ENCODE measurements at places on chromosomes 3 and 15.

DNA sequence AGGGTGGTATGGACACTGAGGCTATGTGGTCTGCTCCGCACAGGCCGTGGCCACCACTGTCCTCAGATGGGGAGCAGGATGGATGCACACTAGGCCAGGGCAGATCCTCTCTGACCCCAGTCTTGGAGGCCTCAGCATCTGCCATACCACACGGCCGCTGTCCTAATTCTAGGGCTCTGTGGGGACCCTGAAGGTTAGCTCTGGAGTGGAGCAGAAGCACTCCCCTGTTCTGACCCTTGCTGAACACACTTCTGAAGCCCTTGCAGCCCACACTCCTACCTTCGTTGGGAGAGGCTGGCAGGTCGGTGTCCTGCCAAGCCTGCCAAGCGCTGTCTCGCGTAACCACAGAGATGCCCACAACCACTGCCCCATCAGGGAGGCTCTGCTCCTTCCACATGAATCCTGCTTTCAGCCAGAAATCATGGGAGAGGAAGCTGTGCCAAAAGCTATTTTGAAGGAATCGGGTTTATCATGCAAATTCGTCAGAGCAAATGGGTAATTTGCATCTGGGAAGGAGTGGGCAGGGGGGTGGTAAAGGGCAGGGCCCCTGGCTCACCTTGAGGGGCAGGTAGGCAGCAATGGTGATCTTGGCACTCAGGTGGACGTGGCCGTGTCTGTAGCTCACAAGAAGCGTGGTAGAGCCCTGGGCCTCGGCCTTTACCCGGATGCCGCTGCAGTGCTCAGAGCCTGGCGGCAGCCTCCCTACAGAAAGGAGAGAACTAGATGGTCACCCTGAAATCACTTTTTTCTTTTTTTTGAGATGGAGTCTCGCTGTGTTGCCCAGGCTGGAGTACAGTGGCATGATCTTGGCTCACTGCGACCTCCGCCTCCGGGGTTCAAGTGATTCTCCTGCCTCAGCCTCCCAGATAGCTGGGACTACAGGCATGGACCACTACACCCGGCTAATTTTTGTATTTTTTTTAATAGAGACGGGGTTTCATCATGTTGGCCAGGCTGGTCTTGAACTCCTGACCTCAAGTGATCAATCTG lies 54.4 kb downstream of the NUP210 start:
- no peak for DNase-seq

DNA sequence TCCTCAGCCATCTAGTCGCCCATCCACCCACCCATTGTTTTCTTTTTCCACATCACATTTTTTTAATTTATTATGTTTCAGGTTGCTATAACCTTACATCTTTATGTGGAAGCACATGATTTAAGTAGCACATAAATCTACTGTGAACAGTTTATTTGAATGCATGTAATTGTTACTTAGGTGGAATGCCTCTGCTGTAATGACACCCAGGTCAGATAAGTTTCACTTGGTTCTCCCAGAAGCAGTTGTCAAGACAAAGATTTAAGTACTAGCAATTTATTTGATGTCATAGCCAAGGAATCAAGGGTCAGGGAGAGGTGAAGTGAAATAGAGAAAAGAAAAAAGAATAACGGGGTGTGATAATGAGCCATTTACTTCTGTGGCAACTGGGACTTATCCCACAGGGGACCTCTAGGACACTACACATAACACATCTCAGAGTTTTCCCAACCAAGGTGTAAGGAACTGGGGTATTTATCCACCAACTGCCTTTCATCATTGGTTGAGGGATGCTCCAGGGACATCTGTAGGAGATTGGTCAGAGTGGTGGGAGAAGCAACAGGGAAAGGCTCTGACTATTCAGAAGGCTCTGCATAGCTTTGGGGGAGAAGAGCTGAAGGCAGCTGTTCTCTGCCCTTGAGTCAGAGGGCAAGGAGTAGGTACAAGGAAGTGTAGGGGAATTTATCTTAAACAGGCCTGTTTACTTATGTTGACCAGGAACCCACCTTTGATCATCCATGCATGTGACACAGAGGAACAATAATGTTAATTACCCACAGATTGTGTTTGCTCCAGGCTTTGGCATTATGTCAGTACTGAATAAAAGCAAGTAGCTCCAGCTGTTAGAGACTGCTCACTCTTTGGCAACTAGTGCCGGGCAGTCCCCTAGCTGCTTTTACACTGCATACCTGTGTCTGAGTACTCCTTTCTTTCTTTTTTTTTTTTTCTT lies 94.8 kb downstream of the CD200R1L start:
- no peak for DNase-seq

DNA sequence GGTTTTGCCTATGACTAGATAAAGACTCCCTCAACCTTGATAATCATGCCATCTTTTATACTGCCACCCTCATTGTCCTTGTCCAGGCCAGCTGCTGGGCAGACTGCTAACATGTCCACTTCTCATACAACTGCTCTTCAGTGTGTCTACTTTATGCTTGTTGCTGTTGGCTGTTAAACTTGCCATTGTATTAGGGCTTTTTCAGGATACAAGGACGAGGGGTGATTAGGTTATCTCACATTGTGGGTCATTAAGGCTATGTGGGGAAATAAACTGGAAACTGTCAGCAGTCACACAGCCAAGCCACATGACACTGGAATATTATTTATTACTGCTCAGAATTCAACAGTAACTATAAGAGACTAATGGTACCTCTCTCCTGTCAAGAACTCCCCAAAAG lies 36.1 kb downstream of the STARD9 start:
- no peak for DNase-seq

DNA sequence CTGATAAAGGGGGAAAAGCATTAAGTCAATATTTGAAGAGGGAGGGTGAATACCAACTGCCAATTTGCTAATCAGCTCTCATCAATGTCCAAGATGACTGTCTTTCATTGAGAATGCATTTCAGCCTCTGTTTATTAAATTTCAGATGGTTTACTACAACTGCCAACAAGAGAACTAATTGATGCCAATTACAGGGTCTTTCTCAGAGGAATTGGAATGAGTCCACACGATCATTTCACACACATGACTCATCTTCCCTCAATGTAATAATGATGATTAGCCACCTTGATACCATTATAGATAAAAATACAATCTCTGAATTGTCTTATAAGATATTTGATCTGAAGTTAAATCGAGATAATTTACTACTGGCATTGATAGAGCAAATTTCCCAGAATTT lies 1274.4 kb downstream of the ROBO2 start:
- DNase-seq: no peak

DNA sequence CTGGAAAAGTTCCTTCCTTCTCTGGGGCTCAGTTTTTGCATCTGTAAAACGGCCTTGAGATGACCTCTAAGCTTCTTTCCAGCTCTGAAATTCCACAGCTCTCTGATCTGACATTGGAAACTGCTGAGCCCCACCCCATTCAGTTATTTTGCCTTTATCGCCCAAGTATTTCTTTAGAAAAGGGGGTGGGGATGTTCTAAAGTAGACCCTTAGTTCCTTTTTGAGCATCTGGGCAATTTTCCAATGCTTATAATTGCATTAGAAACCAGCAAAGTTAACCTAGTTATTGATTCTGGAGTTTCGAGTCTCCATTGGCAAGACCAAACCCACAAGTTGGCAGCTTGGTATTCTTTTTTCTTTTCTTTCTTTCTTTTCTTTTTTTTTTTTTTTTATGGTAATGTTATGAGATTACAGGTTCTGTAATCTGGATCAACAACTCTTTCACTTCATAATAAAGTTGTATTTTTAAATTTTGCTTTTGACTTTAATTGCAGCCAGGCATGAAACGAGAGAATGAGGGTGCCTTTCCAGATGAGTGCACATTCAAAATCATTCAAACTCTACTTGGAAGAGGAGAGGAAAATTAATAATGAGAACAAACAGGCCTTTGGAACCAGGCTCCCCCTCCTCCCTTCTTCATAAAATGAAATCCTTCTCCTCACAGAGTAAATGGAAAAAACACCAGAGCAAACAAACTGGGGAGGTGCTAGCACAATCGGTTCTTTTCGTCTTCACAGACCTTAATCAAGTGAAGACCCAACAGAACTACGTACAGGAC lies 76.8 kb upstream of the LRIG1 start:
- no peak for DNase-seq

DNA sequence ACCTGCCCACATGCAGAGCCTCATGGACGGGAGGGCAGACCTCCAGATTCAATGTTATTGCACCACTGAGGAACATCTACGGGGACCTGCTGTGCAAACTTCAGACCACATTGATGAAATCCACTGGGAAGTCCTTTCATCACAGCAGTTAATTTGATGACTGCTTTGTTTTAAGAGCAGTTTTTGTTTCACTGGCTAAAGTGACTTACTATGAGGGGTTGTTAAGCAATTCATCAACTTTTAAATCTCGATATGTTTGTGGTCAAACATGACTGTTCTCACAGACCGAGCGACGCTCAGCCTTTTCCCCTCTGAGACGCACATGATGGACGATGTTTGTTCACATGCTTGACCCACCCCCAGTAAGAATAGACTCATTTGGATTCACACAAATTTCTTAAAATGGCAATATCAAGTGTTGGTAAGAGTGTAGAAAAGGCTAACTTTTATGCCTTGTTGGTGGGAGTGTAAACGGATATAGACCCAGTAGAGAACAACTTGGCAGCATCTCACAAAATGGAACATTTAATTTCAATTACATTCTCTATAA lies 35.9 kb upstream of the IREB2 start:
- no peak for DNase-seq

DNA sequence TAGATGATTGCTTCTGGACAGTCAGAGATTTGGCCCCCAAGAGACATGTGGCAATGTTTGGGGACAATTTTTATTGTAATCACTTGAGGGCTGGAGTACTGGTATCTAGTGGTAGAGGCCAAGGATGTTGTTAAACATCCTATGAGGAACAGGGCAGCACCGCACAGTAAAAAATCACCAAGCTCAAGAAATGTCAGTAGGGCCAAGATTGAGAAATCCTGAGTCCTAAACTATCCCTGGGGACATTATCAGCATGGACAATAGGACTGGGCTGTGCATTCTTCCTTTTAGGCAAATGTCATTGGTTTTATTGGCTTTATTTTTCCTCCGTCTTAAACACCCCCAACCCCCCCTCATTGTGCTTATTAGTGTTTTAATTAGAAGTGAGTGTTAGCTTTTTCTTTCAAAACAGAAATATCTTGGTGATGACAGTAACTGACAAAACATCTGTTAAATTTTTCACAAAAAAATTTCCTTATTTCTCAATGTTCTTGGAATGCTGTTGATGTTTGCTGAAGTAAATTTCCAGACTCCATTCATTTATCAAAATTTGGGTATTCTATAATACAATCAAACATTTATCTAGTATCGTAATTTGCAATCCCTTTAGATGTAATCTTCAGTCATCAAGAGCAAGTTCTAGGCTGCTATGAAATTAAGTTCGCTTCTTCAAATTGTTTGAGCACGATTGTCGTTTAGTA lies 944.4 kb downstream of the VGLL3 start:
- DNase-seq: no peak

- DNase-seq: no peak
Observed at GRCh38 chr3:63441262-63441661, 163.2 kb downstream of the SYNPR start.

DNA sequence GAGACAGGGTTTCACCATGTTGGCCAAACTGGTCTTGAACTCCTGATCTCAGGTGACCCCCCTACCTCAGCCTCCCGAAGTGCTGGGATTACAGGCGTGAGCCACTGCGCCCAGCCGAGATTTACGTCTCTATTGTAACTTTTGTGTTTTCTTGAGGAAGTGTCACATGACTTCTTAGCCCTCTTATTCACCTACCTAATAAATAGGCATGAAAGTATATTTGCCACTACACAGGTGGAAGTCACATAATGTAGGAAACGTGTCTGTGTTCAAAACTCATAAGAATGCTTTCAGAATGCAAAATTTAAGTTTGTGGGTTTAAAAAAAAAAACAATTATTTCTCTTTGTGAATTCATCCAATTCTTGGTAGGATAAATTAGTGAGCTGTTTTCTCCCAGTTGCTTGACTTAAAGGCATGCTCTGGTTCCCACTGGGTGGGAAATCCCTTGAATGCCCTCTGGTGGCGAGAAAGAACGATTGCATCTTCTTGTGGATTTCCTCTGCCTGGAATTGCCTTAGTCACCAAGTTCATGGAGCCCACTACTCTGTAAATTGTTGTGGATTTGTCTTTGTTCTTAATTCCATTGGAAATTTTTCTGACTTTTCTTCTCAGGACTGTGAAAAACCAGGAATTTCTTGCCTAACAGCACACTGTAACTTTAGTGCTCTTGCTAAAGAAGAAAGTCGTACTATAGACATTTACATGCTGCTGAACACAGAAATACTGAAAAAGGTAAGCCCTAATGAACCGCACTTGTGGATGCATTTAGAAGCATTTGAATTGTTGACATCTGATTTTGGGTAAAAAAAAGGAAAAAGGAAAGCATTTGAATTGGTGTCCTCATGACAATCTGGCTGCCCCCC lies 82.2 kb upstream of the CTDSPL start:
- DNase-seq: peak; percentile 33

DNA sequence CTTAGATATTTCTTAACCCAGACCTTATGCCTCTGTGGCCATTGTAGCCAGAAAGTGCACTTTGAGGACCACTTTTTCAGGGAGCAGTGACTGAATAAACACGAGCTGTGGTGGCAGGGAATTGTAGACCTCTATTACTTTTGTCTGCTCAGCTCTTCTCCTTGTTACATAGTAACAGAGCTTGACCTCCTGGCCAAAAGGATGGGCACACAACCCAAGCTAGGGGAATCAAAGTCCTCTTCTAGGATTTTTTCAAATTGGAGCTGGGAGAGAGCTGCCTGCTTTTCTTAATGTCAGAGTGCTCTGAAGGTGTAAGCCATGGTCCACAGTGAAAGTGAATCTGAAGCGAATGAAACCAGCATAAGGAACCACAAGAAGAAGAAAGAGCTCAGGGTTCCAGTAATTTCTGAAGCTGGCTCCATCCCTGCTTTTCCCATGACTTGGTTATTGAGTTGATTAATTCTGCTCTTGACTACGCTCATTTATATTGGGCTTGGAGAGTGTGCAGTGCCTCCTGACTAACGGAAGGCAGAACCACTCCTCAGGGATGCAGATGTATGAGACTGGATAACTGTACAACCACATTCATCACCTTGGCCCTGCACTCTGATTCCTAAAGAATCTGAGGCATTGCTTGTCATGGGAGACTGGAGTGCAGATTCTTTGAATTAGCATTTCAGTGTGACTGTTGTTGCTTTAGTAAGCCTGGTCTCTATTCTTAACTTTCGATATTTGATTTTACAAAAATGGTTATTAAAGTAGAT lies 60.9 kb downstream of the TLNRD1 start:
- no peak for DNase-seq

GRCh38 chr3:136783708-136784191 lies 31.6 kb upstream of the STAG1 start:
- no peak for DNase-seq

- peak; percentile 4 for DNase-seq
Observed at GRCh38 chr3:180743813-180744590, 64.7 kb upstream of the CCDC39 start.

GRCh38 chr3:79810581-79810980 lies 42.8 kb upstream of the ROBO1 start:
- DNase-seq: no peak

GRCh38 chr3:98012979-98013378 lies 22.1 kb downstream of the GABRR3 start:
- DNase-seq: no peak

DNA sequence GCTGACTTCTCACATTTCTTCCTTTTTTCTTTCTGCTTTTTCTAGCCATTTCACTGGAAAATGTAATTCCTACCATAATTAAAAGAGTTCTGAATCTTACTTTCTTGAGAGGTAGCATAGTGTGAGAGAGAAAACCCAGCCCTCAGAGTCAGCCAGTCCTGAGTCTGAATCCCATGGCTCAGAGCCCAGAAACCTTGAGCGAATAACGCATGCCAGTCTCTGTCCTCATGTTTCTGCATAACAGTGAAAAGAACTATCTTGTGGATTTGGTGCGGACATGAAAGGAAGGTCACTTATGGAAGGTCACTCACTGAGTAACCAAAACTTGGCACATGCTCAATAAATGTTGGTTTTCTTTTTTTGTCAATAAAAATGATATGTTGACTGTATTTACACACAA lies 29.3 kb upstream of the SLCO3A1 start:
- DNase-seq: no peak

All from nephron progenitor cell (in vitro differentiated cells).